ENCODE measurements at places on chromosomes 2 and 18. TPM values are rescaled to one million over a fixed set of nuclear protein-coding genes. Genes with fewer than 3 reads are reported as not detected.
A peak's percentile ranks its signal among the peaks of the same experiment; 100 is the strongest.

PDCD1 gene
- total RNA-seq = 1.4 TPM

DNA sequence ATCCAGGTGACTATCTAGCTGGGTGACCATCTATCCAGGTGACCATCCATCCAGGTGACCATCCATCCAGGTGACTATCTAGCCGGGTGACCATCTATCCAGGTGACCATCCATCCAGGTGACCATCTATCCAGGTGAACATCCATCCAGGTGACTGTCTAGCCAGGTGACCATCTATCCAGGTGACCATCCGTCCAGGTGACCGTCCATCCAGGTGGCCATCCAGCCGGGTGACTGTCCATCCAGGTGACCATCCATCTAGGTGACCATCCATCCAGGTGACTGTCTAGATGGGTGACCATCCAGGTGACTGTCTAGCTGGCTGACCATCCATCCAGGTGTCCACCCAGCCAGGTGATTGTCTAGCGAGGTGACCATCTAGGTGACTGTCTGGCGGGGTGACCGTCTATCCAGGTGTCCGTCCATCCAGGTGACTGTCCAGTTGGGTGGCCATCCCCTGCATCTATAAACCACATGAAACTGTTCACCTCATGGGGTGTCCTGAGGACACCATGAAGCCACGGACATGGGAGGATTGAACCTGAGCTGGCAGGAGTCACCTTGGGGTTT is 305.3 kb downstream of the NDUFA10 start:
- H3K4me3 ChIP-seq = no peak overlapping the region
- H3K27me3 ChIP-seq = no peaks in the 10 kb centered on the region
- H3K36me3 ChIP-seq = peaks cover 3% of the 10 kb centered on the region
- DNase-seq = peak; percentile 8
- H3K4me1 ChIP-seq = no peaks in the 10 kb centered on the region

FAP gene
- total RNA-seq = not detected

DPP4 gene
- total RNA-seq = 2.8 TPM

DNA sequence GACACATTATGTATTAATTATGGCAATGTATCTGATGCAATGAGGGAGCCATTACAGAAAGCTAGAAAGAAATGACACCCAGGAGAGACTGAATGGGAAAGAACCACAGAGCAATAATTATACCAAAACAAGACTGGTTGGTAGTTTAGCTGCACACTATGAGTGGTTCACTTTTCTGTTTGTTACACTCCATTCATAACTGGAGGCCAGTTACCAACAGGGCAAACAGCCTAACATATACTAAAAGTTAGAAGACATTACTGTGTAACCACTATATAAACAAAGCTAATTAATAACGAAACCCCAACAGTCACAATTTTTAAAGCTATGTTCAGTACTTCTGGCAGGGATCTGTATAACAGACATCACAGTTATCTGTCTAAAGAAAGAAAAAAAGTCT is 49.4 kb downstream of the NBAS start:
- H3K27me3 ChIP-seq = no peaks in the 10 kb centered on the region
- H3K4me1 ChIP-seq = no peaks in the 10 kb centered on the region
- H3K27ac ChIP-seq = no peak overlapping the region

Measured in H9 (cell line).